ENCODE measurements at places on chromosomes 4 and X.
A peak's percentile ranks its signal among the peaks of the same experiment; 100 is the strongest.

DNA sequence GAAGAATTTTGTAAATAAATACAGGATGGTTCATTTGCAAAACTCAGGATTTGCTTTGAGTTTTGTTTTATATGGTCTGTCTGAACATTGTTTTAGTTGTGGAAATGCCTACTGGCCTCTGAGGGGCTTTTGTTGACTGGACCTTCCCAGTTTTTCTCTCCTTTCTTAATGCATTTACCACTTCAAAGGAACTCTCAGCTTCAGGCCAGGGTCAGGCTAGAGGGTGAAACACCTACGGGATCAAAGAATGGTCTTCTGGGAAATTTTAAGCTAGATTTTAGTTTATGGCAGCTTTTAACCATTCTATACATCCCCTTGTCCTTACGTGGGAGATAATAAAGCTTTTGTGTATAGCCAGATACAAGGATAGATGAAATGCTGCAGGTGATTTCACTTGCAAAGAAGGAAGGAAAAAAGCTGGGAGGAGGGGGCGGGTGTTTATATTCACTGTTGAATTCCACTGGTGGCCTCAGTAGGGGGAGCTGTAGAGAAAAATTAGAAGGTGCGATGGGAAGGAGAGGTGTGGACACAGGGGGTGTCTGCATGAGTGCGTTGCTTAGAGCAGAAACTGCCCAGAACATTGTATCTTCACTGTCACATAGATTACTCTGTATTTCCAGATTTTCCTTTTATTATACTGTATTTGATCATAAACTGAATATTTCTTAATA, 151.8 kb downstream of the TSPAN5 start:
- no peak for DNase-seq

- DNase-seq, result peak; percentile 91
Measured at GRCh38 chr4:65416891-65417290, 253.4 kb downstream of the EPHA5 start.

- DNase-seq, result no peak
Measured at GRCh38 chr4:53592122-53592521, 836 bp upstream of the LNX1 start.

DNA sequence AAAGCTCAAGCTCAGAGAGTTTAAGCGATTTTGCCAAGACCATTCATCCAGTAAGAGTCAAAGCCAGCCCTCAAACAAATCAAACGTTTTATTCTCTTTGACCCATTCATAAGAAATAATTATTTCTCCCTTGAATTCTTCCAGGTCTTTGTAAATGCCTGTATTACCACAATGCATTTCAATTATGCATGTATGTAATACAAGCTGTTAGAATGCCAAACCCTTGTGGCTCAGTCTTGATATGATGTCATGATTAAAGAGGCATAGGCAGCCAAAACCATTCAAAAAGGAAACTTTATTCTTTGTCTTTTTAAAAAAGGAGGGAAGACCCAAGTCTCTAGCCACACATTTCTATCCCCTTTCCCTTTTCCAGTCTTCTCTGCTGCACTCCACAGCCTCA, 56.5 kb upstream of the PGM2 start:
- no peak for DNase-seq

DNA sequence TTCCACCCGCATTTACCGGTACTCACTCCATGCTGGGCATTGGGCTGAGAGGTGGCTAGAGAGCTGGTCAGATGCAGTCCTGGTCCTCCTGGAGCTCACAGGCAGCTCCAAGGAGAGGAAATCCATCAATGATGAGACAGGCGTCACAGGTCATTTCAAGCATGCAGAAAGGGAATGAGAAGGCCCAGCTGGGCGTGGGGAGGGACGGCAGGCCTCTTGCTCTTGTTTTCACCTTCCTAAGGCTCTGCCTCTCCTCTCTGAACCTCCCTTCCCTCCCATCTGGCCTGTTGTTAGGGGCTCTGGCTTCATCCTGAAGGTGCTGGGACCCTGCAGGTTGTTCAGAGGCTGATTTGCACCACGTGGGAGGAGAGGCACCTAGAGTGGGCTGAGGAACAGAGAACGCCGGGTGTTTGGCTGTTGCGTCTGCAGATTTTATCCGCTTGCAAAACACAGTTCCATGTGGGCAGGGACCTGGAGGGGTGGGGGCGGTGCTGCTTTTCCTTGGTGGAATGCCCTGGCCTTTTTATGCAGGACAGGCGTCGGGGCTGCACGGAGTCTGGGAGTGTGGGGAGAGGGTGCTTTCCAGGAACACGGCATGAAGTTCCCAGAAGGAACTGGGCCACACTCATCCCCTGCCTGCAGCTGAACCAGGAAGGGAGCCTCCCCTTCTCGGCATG, 81.5 kb upstream of the PSAPL1 start:
- DNase-seq, result no peak

GRCh38 chrX:920234-920799, 289.7 kb downstream of the SHOX start:
- DNase-seq, result no peak

DNA sequence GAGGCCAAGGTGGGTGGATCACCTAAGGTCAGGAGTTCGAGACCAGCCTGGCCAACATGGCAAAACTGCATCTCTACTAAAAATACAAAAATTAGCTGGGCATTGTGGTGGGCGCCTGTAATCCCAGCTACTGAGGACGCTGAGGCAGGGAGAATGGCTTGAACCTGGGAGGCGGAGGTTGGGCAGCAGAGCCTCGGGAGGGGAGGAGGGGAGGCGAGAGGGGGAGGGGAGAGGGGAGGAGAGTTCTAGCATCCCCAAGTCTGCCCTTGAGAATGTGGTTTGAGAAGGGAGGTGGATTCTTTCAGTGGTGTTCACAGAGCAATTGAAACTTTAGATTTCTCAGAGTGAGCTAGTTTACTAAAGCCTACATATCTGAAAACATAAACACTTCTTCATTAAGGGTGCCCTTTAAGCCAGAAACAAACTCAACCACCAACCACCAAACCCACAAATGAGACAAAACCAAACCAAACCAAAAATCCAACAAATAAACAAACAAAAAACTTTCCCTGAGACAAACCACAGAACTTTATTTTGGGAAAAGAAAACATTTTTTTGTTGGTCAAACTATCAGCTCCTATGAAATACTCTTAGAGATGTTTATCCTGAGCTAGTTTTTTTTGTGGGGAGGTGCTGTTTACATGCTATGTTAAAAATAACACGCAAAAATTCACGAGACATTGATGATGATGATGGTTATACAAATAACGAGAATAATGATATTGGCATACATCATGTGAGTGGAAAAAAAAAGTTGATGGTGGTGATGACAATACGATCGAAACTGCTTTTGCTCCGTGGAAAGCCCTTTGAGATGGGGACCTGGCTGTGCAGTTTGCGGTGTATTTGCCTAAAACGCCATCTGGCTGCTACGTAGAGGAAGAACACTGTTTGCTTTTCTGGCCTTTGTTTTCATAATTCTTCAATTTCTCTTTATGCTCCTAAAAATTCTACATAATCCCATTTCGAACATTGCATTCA, 98.2 kb upstream of the PRKX start:
- DNase-seq, result no peak

- no peak for DNase-seq
Measured at GRCh38 chr4:174534461-174534860, 12.2 kb upstream of the HPGD start.

- DNase-seq, result no peak
Measured at GRCh38 chrX:38991656-38992440, 190.6 kb downstream of the MID1IP1 start.

GRCh38 chrX:47650164-47651042, at the start of gene ELK1:
ELK1 (minus strand) TSS chrX:47650563; CDS start chrX:47641441, 9,122 bp downstream.
- DNase-seq, result peak; percentile 95

DNA sequence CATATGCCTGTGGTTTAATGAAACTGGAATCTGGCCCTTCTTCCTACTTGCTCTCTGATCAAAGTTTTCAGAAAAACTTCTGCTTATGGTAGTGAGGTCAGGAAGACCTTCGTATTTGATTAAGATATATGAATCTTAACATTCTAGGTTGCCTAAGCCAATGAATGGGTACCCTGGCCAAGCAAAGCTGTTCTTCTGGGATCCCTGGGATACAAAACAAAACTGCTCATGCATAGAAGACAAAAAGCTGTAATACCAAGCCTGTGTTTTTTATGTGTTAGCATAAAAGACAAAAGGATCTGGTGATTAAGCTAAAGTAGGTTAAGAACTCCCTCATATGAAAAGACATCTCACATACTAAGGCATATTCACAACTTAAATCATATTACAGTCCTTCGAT, 21.6 kb downstream of the ANKRD17 start:
- no peak for DNase-seq

DNA sequence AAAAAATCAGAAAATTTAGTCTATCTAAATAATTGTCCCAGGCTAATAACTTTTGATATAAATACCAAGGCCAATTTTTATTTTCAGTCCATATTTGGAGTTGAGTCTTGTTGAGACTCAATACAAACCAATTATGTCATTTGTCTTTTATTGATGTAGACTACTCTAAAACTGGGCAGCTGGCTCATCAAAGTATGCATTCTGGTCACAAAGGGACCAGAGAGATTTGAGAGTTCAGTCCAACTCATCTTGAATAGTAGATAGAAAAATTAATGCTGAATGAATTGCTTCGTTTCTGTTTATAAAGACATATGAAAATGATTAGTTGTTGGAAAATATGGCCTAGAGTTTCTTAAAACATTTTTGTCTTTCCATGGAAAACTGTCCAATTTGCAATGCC, 412.5 kb upstream of the KLHL4 start:
- DNase-seq, result no peak

- no peak for DNase-seq
Measured at GRCh38 chr4:1058198-1058996, 47.0 kb downstream of the FGFRL1 start.

DNA sequence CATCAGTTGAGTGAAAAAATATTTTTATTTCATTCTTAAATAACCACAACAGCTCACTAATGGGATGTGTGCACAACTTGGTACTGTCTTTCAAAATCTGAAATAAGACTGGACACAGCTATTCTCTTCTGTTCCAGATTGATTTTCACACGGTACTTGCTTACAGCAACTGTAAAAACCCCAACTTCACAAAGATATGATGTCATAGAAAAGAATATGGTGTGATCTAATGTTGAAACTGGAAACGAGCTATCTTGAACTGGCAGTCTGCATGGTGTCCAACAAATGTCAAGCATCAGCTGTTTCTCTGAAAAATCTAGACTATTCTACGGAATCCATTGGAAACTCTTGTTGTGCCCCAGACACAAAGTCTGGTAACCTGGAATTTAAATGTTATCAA, 14.7 kb downstream of the HELQ start:
- DNase-seq, result no peak

DNA sequence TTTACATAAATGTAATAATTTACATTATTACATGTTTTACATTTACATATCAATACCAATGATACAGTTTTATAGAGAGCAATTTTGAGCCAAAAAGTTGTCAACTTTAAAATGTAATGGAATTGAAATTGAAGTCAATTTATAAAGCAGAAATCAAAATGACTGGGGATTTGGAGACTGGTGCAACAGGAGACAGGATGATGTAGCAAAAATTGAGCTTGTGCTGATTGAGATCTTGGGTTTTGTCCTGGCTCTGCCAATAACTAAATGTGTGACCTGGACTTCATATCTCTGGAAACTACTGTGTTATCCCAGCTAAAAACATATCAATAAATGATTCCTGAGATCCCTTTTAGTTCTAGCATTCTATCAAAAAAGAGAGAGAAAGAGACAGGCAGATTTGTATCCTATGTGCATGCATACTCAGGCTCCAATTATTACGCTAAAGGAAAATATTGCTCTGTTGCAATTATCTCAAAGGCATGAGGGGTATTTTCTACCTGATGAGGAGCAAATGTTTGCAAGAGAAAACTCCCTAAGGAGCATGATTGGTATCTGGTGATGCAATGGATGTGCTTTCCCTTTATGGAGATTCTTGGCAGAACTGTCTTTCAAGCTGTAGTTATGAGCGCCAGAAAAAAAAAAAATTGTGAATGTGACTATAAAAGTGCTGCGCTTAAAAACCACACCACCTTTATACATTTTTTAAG, 14.7 kb downstream of the EXOC1L start:
- no peak for DNase-seq

DNA sequence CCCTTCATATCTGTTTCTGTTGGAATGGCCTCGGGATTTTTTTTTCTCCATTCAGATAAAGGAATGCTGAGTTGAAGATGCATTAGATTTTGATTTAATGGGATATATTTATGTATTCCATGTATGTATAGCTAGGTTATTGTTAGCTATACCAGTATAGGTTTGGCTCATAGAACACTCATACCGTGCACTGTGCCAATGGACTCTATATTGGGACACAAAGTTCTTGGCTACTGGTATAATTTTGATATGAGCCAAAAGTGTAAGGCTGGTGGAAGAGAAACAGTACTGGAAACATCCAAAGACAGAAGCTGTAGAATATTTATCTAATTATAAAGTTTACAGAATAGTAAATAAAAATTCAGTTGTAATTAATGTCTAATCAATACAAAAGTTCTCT, 1912.1 kb downstream of the STIM2 start:
- DNase-seq, result no peak

DNA sequence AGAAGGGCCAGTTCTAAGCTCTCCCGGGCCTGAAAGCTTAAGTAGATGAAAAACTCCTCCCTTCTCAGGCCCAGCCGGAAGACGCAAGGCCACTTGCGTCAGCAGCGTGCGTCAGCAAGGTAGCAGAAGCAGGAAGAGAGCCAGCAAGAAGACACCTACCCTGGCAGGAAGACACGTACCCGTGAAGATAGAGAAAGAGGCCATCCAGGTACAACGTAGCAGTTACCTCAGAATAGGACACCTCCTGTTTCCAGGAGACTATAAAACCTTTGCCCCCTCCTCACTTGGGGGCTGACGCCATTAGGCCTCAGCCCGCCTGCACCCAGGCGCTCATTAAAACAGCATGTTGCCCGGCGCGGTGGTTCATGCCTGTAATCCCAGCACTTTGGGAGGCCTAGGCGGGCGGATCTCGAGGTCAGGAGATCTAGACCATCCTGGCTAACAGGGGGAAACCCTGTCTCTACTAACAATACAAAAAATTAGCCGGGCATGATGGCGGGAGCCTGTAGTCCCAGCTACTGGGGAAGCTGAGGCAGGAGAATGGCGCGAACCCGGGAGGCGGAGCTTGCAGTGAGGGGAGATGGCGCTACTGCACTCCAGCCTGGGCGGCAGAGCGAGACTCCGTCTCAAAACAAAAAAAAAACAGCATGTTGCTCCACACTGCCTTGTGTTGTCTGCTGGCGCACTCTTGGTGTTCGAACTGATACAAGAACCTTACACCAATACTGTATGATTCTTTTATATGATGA, 242.7 kb upstream of the NWD2 start:
- no peak for DNase-seq

- DNase-seq, result no peak
Measured at GRCh38 chr4:38099908-38100407, 139.8 kb downstream of the PTTG2 start.

DNA sequence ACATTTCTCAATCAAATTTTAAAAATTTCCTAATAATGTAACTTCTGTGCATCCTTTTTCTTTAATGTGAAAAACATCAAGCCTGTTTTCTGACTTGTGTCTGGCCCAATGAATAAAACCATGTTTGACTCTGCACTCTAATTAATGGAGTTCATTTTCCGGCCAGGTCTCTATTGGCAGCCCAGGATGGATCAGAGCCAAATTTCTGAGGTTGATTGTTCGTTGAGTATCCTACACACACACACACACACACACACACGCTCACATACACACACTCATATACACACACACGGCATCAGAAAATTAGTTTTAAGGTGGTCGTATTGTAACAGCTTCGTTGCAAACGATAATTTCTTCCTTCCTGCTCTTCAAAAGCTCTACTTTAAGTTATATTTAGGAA, 28.9 kb upstream of the TLL1 start:
- peak; percentile 57 for DNase-seq

Data from NCI-H1105 (cell line).